Activated CD4-positive, CD25-positive, alpha-beta regulatory T cell treated with anti-CD3 and anti-CD28 coated beads, Interleukin-2, amount 50 U/mL, for 16 hours (primary cell): ENCODE measurements at places on chromosomes 16 and 17.
A peak's percentile ranks its signal among the peaks of the same experiment; 100 is the strongest.

DNA sequence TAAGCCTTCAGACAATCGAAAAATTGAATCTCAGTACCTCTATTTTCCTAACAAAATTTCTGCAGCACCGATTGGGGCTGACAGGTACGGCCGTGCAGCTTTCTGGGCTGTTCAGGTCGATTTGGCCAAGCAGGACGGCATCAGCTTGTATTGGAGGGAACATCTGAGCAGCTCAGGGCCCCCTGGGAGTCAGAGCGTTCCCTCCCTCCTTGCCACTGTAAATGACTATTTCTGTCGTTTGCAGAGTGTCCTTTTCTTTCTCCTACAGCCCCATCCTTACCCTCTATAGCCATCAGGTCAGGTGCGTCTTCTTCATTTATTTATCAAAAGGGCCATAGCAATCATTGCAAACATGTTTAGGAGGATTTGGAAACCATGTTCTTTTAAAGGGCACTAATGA, 731.1 kb downstream of the WWOX start:
- DNase-seq: no peak

GRCh38 chr17:77405867-77406732, 265.3 kb downstream of the SEC14L1 start:
- DNase-seq: no peak

DNA sequence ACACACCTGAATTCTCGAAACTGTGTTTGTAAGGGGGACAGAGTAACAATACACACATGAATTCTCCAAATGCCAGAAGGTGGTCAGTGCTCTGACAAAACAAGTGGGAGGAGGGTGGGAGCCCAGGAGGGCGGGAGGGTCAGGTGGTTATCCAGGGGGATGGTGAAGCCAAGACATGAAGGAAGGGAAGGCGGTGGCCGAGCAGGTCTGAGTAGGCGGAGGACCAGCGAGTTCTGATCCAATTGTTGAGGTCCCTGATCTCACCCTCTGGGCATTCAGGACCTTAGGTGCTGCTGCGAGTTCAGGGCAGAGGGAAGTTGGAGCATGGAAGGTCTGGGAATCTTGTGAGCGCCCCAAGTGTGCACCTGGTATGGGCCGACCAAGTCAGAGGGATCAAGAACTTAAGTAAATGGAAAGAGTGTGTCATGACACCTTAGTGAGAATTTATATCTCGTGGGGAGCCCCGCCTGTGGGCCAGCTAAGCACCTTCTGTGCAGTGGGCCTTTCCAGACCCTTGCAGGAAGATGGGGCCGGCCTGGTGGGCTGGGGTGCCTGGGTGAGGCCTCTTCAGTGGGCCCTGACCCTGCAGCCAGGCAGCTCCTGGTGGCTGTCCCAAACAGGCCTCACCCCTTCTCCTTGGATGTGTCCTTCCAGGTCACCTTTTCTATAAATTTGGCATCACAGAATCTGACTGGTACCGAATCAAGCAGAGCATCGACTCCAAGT, 86.1 kb downstream of the NPIPB11 start:
- DNase-seq: no peak

- peak; percentile 25 for DNase-seq
These were observed 11.3 kb downstream of the TAF1C start for GRCh38 chr16:84175350-84176081.

DNA sequence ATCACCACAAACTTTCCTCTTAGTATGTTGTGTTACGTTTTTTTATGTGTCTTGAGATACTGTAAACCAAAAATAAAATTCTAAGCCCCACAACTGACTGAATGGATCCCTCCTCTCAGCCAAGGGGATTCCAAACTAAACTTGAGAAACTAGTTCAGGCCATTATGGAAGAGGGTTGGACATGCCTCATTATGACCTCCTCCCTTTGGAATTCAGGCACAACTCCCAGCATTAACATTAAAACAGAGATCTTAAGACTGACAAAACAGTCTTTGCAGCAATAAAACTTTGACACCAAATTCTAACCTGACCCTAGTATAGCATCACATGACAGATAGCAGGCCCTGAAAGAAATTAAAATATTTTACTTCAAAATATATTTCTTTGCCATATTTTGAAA, 51.1 kb upstream of the SLC47A1 start:
- DNase-seq: no peak

DNA sequence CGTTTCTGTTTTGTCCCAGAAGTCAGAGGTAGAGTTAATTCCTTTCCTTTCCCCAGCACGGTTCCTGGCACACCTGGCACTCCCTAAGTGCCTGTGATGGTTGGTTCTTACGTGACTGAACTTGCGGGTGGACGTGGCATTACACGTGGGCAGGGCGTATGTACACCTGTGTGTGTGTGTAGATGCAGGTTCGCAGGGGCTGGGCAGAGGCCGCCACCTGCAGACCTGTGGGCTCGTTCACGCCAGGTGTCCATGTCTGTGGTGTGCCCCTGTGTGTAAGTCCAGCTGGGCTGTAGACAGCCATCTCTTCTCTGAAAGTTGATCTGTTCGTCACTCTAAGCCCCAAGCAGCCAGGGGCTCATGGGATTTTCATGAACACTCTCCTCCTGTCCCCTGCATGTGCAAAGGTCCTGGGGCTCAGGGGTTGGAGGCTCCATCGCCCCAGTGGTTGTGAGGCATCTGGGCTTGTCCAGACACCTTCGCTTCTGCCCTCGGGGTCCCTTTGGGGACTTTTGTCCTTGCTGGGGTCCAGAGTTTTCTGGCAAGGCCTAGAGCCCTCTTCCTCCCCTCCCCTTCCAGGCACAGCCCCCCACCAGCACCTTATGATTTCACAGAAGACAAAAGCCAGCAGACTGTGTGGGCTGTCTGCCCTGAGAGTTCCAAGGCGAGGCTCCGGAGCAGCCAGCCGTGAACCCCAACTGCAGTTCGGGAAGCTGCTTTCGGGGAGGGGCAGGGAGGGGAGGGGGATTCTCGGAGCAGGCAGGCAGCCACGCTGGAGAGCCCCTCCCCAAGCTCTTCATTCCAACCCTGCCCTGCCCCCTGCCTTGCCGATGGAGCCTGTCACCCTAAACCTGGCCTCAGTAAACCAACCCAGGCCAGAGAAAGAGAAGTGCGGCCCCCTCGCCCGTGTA, 5.4 kb upstream of the FSCN2 start:
- no peak for DNase-seq

DNA sequence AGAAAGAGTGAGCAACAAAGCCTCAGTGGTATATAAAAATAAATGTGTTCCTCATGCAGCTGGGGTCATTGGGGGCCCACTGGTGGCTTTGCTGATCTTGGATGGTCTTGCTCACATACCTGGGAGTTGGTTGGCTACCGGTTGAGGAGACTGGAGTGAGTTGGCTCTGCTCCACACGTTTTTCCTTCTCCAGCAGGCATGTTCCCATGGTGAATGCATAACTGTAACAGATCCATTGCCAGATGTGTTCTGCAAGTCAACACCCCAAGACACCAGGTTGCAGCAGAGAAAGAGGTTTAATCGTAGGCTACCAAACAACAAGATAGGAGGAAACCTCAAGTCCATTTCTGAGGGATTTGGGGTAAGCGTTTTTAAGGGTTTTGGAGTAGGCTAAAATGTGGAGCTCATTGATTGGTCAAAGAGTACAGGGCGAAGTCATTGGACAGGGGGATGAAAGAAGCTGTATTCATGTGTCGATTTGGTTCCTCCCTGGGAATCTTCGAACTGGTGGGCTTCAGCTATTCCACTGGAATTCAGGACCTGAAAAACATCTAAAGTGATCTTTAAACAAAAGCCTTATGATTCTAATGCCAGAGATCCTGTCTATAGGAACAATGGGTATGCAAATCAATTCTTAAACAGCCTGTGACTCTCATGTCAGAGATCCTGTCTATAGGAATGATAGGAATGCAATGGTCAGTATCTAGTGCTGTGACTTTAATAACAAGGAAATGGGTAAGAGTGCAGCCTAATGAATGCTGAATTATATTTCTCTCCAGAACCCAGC, 467.5 kb upstream of the C16orf82 start:
- DNase-seq: no peak

DNA sequence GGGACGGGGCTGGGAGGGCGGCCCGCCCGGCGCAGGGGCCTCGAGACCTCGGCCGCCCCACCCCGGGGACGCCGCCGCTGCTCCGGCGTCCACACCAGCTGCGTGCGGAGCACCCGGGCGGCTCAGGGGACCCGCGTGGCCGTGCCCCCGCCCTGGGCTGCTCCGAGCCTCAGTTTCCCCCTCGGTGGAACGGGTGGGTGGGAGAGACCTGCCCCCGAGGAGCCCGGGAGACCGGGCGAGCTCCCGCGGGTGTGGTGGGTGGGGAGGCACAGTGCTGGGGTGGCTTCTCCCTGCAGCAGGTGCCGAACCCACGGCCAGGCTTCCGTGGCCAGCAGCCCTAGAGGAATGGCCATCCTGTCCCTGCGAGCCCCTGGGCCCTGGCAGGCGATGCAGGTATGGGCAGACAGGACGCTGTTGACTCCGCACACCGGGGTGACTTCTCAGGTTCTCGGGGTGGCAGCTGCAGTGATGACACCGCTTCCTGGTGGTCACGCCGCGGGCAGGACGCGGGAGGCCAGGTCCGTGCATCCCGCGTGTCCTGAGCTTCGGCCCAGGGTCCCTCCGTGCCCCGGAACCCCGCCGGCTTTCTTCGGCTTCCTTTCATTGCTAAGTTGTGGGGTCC, 677 bp downstream of the DEF8 start:
- no peak for DNase-seq

- DNase-seq: no peak
These were observed 16.0 kb upstream of the ZNHIT3 start for GRCh38 chr17:36470499-36470898.

DNA sequence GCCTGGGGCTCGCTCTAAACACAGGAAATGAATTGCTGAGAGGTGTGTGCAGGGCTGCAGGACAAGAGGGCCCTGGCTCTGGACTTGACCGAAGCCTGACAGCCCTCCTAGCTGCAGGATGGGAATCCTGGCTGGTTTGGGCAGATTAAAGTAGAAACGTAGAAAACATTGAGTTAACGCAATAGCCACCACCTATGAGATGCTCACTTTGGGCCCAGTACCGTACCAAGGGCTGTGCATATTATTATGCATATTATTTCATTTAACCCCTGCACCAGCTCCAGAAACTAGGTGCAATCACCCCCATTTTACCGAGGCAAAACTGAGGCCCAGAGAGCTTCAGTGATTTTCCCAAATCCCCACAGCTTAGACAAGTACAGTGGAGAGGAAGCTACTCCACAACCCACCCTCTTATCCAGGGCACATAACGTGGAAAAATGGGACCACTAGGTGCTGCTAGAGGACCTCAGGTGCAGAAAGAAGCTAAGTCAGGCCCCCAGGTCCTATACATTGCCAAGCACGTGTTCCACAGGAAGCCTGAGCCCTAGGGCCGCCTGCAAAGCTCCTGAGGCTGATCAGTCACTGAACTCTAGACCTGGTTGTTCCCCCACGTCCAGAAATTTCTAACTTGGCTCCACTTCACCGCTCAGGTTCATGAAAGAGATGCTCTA, 79.2 kb downstream of the MYH11 start:
- no peak for DNase-seq
